ENCODE measurements at places on chromosomes 2 and 18.

GRCh38 chr2:223580951-223581350, 21.2 kb downstream of the SCG2 start:
- DNase-seq, result no peak

DNA sequence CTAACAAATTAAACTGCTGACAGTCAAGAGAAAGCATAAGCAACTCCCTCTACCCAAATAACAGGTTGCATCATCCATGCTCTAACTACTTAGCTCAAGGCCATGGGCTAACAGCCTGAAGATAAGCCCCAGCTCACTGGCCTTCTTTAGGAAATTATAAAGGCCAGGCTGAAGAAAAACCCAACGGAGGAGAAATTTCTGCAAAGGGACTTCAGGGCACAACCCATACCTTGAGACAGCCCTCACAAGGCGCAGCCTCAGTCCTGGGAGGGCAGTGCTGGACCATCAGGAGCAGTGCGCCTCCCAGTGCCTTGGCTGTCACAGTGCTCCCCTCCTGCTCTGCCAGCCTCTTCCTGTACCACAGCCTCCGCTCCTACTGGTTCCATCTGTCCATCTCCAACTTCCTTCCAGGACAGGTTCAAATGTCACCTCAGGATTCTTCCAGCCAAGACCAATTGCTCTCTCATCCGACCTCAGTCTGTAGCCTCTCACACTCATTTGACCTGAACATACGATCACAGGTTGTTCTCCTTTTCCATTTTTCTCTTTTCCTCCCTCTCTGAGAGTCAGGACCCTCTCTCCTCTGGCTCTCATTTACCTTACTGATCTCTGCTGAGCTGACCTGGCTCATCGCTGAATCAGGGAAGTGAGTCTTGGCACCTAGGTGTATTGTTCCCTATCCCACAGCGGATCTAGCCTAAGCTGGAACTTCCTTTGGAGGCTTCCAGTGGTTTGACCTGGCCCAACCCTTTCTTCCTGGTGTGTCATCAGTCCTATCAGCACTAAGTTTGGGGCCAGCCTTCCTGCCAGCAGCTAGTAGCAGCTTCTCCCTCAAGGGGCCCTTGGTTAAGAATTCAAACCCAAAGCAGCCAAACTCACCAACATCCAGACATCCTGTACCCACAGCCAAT, 1.9 kb downstream of the MCFD2 start:
- DNase-seq, result no peak

- DNase-seq, result no peak
Observed at GRCh38 chr2:189407281-189408209, 33.7 kb upstream of the WDR75 start.

GRCh38 chr2:133791191-133791590, 222.9 kb upstream of the NCKAP5 start:
- no peak for DNase-seq

DNA sequence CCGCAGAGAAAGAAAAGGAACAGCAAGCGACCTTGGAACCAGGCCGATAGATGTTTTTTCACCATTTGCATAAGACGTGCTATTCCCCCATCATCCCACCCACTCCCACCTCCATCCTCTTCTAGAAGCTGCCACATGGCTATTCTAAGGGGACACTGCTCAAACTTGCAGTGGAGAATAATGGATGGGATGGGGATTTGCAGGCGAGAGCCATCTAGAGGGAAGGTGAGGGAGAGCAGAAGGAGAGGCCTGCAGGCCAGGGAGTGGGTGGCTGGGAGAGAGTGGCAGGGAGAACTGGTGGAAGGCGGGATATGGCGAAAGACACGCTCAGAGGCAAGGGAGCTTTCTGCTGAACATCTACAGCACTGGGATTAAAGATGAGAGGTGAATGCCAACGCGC, 84.9 kb downstream of the MAPK4 start:
- DNase-seq, result no peak

DNA sequence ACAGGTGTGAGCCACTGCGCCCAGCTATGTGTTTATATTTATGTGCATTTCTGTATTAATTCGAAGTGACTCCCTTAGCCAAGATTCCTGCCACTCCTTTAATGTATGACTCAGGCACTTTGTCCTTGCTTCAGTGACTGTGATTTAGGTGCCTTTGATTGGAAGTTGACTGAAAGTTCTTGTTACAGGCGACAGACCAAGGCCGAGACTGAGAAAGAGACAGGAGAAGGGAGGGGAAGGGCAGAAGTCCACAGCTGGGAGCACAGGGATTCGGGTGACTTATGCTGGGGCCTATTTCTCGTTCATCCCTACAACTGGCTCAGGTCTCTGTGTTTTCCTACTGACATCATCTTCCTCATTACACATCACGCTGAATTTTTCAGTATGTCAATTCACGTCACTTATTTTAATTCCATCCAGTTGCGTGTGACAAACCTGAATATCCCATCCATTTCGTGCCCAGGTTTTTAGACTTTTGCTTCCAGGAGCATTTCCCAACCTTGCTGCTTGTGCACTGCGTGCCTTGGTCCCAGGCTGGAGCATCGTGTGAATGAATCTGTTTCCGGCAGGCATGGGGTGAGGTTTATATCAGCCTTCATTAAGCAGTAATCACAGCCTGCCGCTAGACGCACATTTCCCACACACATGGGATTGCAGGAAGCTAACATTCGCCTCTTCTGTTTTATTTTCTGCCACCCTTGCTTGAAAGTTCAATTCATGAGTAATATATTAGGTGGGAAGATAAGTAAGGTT, 42.4 kb downstream of the TMEM18 start:
- no peak for DNase-seq

DNA sequence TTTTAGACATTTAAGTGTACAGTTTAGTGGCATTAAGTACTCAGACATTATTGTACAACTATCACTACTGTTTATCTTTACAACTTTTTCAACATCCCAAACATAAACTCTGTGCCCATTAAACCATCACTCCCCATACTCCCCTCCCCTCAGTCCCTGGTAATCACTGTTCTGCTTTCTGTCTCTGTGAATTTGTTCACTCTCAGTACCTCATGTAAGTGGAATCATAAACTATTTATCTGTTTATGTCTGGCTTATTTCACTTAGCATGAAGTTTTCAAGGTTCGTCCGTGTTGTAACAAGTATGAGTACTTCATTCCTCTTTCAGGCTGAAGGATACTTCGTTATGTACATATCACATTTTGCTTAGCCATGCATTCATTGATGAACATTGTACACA, 9.8 kb upstream of the RUFY4 start:
- DNase-seq, result no peak

GRCh38 chr18:10015941-10016819, 102.4 kb downstream of the VAPA start:
- DNase-seq, result no peak

GRCh38 chr2:25356088-25356487, 14.4 kb upstream of the DNMT3A start:
- no peak for DNase-seq

GRCh38 chr2:68045342-68045741, 17.5 kb downstream of the C1D start:
- DNase-seq, result no peak

All from chondrocyte (in vitro differentiated cells).